Mesangial cell (primary cell): ENCODE measurements at places on chromosomes 3 and 15. TPM values are rescaled to one million over a fixed set of nuclear protein-coding genes. Genes with fewer than 3 reads are reported as not detected.

GATA2 gene
- total RNA-seq = 2.1 and 4.1 TPM in 2 replicates

CELSR3 gene
- total RNA-seq = 1.1 and 3.8 TPM in 2 replicates

LYSMD2 gene
- total RNA-seq = 4.4 and 6.4 TPM in 2 replicates

B4GALT4 gene
- 20.4 TPM in 2 replicates for total RNA-seq

TMEM212 gene
- not detected in 2 replicates for total RNA-seq

IMPDH2 gene
- 182 and 193 TPM in 2 replicates for total RNA-seq

CSNK1G1 gene
- 9.9 and 15.2 TPM in 2 replicates for total RNA-seq

DOCK3 gene
- 0.13 and 0.16 TPM in 2 replicates for total RNA-seq

ESYT3 gene
- 1.5 and 1.6 TPM in 2 replicates for total RNA-seq

CPA3 gene
- total RNA-seq = not detected in 2 replicates

ELL3 gene
- 1.8 and 3.0 TPM in 2 replicates for total RNA-seq

KIF23 gene
- total RNA-seq = 4.4 and 75.6 TPM in 2 replicates

P2RY14 gene
- total RNA-seq = not detected in 2 replicates

ALDH1A2 gene
- total RNA-seq = 23.1 and 31.2 TPM in 2 replicates

B3GALNT1 gene
- total RNA-seq = 19.1 and 19.7 TPM in 2 replicates

SPINK8 gene
- not detected in 2 replicates for total RNA-seq

CCR3 gene
- total RNA-seq = not detected in 2 replicates

GPR15 gene
- not detected in 2 replicates for total RNA-seq

SUSD5 gene
- 2.5 and 7.5 TPM in 2 replicates for total RNA-seq

SPSB4 gene
- 0.13 and 0.49 TPM in 2 replicates for total RNA-seq

FNDC3B gene
- total RNA-seq = 59.2 and 72.1 TPM in 2 replicates

PAQR5 gene
- 0.81 and 0.89 TPM in 2 replicates for total RNA-seq

TMCO5A gene
- total RNA-seq = not detected in 2 replicates

PSTPIP1 gene
- total RNA-seq = 0.25 TPM in 1 of 2 replicates, not detected in the other

TF gene
- under 0.01 and 0.16 TPM in 2 replicates for total RNA-seq

MYEF2 gene
- total RNA-seq = 9.5 and 15.2 TPM in 2 replicates

RETNLB gene
- not detected in 2 replicates for total RNA-seq

GAP43 gene
- 0.13 and 0.16 TPM in 2 replicates for total RNA-seq

SLC51A gene
- not detected in 2 replicates for total RNA-seq

DUOX2 gene
- not detected in 2 replicates for total RNA-seq

CCR5 gene
- total RNA-seq = not detected in 2 replicates

FHIT gene
- total RNA-seq = 2.0 and 10.4 TPM in 2 replicates

SNX22 gene
- under 0.01 and 0.25 TPM in 2 replicates for total RNA-seq

FAM107A gene
- total RNA-seq = 0.13 and 0.16 TPM in 2 replicates

CSPG4 gene
- 14.2 and 22.8 TPM in 2 replicates for total RNA-seq

KIF7 gene
- total RNA-seq = 6.8 and 10.0 TPM in 2 replicates

PLA2G4D gene
- not detected in 2 replicates for total RNA-seq

HTR3E gene
- not detected in 2 replicates for total RNA-seq
